Activated naive CD8-positive, alpha-beta T cell treated with anti-CD3 and anti-CD28 coated beads for 36 hours (primary cell): ENCODE measurements at places on chromosomes 12 and 14.
A peak's percentile ranks its signal among the peaks of the same experiment; 100 is the strongest.

- no peak for DNase-seq
Measured at GRCh38 chr14:87899228-87899627, 93.8 kb downstream of the GALC start.

DNA sequence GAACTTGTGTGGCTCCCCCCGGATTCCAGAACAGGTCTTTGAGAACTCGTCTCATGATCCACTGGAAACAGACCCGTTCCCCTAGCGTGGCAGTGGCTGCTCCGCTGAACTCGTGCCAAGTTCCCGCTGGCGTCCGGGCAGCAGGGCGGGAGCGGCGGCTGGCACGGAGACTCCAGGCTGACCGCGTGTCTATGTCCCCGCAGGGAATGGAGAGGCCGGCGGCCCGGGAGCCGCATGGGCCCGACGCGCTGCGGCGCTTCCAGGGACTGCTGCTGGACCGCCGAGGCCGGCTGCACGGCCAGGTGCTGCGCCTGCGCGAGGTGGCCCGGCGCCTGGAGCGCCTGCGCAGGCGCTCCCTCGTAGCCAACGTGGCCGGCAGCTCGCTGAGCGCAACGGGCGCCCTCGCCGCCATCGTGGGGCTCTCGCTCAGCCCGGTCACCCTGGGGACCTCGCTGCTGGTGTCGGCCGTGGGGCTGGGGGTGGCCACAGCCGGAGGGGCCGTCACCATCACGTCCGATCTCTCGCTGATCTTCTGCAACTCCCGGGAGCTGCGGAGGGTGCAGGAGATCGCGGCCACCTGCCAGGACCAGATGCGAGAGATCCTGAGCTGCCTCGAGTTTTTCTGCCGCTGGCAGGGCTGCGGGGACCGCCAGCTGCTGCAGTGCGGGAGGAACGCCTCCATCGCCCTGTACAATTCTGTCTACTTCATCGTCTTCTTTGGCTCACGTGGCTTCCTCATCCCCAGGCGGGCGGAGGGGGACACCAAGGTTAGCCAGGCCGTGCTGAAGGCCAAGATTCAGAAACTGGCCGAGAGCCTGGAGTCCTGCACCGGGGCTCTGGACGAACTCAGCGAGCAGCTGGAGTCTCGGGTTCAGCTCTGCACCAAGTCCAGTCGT lies 1.5 kb downstream of the APOLD1 start:
- DNase-seq: peak; percentile 82

DNA sequence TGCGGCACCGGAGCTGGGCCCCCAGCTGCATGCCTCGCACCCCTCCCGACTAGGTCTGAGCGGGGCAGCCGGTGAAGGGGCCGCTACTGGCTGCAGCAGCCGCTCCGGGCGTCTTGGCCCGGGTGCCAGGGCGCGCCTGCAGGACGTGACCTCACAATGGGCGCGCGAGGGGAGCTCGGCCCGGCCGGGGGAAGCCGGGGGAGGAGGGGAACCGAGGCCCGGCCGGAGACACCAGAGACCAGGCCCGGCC lies 353 bp downstream of the BAG5 start:
- peak; percentile 71 for DNase-seq

GRCh38 chr12:65004270-65004669 lies 116.8 kb downstream of the WIF1 start:
- DNase-seq: no peak

- no peak for DNase-seq
Measured at GRCh38 chr12:58629376-58629775, 290.9 kb downstream of the LRIG3 start.

GRCh38 chr14:100193417-100194357 lies 34.2 kb upstream of the DEGS2 start:
- no peak for DNase-seq

DNA sequence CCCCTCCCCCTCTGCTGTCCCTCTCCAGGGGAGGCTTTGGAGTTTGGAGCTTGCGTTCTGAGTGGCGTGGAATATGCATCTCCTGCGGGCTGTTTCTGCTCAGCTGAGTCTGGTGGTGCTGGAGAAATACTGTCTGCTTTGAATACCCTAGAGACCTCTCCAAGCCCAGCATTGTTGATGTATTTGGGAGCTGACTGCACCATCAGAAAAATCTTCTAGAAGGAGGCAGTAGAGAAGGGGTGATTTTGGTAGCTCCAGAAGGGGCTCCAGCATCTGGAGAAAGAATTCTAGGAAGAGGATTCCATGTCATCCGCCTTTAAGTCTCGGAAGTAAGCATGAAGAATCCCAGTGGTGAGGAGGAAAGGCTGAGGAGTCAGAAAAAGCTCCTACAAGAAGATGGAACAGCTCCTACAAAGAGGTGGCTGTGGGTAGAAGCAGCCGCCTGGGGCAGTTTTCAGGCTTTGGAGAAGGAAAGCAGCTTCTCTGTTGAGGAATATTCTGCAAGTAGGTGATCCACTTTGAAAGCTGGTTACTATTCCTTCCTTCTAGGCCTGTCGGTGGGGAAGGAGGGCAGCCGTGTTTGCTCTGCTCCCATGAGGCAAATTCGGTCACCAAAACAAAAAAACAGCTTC lies 9.7 kb downstream of the MLXIP start:
- no peak for DNase-seq

GRCh38 chr14:37150414-37150813 lies 22.0 kb downstream of the SLC25A21 start:
- no peak for DNase-seq

GRCh38 chr14:38116895-38117294 lies 90.8 kb upstream of the SSTR1 start:
- no peak for DNase-seq

DNA sequence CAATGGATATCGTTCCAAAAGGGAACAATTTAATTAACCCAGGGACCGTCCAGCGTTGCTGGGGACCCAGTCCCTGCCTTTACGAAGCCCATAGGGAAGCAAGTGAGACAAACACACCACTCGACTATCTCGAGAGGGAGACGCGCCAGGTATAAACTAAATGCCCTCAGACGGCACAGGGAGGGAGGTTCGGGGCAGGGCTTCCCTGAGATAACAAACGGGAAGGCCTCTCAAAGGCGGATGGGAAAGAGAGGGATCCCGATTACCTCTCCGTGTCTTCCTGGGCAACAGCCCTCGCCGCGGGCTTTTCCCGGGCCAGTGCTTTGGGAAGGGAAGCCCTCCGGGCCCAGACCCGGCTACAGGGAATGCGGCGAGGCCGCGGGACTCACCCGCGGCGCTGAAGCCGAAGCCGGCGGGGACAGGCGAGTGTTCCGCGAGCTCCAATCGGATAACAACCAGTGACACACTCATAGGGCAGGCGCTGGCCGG lies 390 bp downstream of the BRAP start:
- DNase-seq: no peak

DNA sequence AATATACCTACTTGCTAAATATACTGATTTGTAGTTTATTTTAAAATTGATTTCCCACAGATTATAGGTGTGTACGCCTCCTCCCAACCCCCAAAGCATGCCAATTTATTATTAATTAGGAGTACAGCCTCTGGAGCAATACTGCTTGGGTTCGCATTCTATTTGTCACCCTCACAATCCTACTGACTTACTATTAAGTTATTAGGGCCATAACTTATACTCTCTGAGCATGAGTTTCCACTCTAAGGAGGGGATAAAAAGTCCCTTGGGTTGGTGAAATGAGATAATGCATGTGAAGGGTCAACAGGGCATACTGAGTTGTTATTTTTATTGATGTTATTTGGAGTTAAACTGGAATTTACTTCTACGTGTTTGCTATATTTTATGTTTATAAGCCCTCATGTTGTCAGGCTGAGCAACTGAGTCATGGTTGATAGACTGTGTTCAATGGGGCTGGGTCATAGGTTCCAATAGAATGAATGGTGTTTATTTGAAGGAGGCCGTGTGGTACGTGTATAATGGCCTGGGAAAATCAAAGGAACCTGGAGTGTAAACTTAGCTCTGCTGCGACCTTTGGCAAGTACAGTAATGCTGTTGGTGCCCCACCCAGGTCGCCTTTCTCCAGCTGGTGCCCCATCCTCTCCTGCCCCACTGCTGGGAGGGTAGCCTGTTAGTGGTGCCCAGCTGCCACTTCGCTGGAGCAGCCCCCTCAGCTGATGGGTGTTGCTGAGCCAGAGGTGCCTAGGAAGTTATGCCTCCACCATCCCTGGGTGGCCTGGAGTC lies 99.3 kb upstream of the PTPRB start:
- no peak for DNase-seq

DNA sequence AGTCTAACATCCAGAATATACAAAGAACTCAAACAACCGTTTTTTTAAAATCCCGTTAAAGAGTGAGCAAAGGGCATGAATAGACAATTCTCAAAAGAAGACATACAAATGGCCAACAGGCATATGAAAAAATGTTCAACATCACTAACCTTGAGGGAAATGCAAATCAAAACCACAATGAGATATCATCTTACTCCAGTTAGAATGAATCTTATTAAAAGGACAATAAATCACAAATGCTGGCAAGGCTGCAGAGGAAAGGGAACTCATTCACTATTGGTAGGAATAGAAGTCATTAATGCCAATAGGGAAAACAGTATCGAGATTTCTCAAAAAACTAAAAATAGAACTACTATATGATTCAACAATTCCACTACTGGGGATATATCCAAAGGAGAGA lies 520.1 kb downstream of the RMST start:
- no peak for DNase-seq

- no peak for DNase-seq
Measured at GRCh38 chr12:19671695-19672094, 232.4 kb downstream of the AEBP2 start.

DNA sequence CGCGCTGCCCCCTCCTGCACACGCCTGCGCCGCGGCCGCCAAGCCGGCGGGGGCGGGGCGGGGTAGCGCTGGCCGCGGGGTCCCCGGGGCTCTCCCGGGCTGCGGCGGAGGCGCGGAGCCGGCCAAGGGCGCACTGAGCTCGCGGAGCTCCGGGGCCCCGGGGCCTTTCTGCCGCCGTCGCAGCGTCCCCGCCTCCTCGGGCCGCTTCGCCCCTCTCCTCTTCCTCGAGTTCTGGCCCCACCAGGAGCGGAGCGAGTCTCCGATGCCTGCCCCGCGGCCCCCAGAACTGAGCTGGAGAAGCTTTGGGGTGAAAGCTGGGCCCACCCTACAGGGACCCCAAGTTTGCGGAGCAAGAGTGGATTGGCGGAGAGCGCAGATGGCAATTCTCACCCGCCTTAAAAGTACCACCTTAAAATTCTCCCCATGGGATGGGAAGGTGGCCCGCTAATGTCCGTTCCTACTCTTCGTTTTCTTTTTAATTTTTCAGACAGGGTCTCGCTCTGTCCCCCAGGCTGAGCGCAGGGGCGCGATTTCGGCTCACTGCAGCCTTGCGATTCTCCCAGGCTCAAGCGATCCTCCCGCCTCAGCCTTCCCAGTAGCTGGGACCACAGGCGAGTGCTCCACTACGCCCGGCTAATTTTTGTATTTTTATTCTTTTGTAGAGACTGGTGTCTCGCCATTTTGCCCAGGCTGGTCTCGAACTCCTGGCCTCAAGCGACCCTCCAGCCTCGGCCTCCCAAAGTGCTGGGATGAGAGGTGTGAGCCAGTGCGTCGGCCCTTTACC lies 129.6 kb downstream of the NDUFA12 start:
- DNase-seq: no peak

DNA sequence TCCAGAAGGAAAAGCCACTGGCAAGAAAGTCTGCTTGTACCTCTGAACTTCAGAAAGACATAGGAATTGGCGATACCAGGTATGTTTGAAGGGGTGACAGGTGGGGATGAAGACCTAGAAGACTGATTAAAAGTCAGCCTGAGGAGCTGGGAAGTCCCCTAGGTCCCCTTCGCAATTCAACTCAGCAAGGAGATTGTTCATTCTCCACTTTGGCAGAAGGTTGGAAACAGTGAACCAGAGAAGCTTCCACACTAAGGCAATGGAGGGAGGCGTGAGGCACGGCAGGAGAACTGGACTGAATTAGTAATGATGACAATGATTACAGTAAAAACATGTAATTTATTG lies 240.3 kb upstream of the TMPO start:
- DNase-seq: no peak

GRCh38 chr12:97756066-97756666 lies 293.6 kb downstream of the RMST start:
- no peak for DNase-seq

DNA sequence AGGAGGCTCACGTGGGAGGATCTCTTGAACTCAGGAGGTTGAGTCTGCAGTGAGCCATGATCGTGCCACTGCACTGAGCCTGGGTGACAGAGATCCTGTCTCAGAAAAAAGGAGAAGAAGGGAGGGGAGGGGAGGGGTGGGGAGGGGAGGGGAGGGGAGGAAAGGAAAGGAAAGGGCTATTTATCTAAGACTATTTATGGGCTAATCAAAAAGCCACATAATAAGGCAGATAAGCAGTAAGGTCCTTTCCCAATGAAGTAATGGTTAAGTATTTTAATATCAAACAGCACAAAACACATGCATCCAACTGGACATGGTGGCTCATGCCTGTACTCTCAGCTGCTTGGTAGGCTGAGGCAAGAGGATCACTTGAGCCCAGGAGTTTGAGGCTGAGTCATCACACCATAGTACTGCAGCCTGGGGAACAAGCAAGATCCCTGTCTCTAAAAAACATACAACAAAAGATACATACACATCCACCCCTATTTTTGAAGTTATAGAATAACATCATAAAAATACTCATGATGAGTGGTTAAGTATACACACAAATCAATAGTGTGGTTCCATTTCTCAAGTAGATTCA lies 9.7 kb downstream of the PAWR start:
- DNase-seq: no peak

- peak; percentile 55 for DNase-seq
Measured at GRCh38 chr12:49698619-49699545, 8.3 kb downstream of the FMNL3 start.

DNA sequence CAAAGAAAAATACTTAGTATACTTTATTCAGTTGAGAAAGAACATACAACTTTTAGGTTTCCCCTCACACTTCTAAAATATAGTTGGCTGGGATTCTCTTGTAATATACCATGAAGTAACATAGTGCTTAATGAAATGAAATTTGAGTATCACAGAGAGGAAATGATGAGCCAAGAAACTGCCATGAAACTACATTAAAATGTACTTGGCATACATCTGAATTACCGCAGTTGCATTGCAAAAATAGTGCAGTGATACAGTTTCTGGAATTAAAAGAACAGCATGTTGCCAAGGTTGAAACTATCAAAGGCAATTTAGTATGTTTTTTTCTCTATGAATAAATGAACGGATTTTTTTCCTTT lies 389.2 kb downstream of the TMEM117 start:
- no peak for DNase-seq
